ENCODE measurements at places on chromosomes 2 and 18. TPM values are rescaled to one million over a fixed set of nuclear protein-coding genes. Genes with fewer than 3 reads are reported as not detected.

SLC14A1 gene
- polyA plus RNA-seq = 1.7 TPM

GRCh38 chr2:65015731-65016130, 26.5 kb downstream of the SLC1A4 start:
- DNase-seq = no peak

DNA sequence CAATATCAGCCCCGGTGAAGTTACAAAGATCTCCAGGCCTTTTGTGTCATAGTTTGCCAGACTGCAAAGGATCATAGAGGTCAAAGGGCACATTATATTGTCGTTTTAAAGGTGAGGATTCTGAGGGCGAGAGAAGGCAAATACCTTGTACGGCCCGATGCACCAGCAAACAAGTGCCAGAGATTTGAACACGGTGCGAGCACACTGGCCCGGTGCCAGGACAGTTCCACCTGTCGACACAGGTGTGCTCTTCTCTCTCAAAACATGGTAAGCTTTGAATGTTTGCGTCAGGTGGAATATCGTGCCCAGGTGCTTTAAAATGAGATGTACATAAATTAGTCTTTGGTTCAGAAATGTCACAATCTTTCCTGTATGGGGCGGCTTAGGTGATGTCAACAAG, 776.1 kb upstream of the ID2 start:
- DNase-seq = no peak

DNA sequence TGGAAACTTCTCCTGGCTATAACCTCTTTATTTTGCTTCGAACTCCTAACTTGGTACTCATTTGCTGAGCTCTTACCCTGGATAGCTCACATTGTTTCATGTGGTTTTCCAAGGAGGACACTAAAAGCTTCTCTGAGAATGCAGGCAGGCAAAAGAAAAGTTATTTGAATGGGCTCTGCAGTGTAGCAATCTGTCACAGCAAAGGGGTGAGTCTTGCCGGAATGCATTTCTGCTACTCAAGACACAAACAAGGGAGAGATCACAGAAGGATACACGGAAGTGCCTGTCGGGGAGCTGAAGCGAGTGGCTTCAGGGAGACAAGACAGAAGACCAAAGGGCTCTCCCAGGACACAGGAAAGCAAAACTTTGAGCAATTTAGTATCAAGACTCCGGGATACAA, 265.4 kb downstream of the SS18 start:
- DNase-seq = no peak

GRCh38 chr2:109623923-109624322, 9.8 kb downstream of the SOWAHC start:
- DNase-seq = no peak
